ENCODE measurements at places on chromosomes 7 and 10. TPM values are rescaled to one million over a fixed set of nuclear protein-coding genes. Genes with fewer than 3 reads are reported as not detected.

The VPS37D gene
- total RNA-seq: 6.3 TPM

The BAIAP2L1 gene
- 1.9 TPM for total RNA-seq

The PNLIPRP2 gene
- total RNA-seq: 0.24 TPM

The MMP21 gene
- total RNA-seq: 0.60 TPM

DNA sequence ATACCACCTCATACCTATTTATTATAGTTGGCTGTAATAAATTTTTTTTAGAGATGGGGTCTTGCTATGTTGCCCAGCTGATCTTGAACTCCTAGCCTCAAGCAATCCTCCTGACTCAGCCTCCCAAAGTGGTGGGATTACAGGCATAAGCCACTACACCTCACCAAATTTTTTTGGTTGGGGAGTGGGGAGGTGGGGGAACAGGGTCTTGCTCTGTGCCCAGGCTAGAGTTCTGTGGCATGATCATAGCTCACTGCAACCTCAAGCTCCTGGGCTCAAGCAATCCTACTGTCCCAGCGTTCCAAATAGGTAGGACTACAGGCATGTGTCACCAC, 3.9 kb upstream of the OGDH start:
- no peak for DNase-seq

DNA sequence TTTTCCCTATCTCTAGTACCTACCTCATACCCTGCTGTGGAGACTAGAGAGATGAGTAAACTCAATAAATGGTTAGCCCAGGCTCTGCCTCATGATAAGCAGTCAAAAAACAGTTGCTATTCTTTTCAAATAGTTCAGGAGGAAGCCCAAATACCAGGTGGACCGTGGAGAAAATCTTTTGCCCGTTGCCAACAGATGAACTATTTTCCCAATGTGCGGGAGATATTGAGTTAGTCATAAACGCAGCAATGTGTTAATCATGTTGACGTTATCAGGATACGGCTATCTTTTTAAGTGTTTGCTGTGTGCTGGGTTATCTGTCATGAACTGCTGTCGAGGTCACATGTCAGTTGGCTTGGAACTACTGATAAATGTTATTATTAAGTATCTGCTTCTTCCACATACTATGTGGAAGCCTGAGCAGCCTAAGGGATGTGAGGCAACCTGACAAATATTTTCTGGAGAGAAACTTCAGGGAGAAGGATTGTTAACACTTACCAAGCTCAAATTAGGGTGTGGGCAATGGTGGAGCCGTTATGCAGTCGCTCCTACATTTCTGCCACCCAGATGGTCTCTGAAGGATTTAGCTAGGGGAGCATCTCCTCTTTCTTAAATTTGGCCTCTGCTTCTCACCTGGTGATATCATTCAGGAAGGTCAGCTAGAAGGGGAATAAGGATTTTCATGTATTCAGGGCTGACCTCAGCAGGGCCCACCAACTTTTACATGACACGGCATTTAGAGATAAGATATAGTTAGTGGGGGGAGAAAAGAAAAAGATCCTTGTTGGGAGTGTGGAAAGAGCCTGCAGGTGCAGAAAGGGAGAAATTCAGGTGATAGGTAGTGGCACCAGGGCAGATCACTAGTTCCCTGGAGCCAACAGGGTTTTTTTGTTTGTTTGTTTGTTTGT, 33.5 kb upstream of the SLC26A3 start:
- no peak for DNase-seq

The AMPH gene
- 0.10 TPM for total RNA-seq

All from ovary (tissue), 10 donors.